ENCODE measurements at places on chromosomes 6 and 20.

DNA sequence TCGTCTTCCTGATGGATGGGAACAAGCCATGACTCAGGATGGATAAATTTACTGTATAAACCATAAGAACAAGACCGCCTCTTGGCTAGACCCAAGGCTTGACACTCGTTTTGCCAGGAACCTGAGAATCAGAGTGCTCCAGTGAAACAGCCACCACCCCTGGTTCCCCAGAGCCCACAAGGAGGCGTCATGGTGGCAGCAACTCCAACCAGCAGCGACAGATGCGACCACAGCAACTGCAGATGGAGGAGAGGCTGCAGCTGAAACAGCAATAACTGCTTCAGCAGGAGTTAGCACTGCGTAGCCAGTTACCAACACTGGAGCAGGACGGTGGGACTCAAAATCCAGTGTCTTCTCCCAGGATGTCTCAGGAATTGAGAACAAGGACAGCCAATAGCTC lies 100.9 kb upstream of the SAMD5 start:
- no peak for DNase-seq

- DNase-seq, result peak; percentile 62
Observed at GRCh38 chr20:47360297-47361056, 4.0 kb upstream of the ZMYND8 start.

- DNase-seq, result no peak
Observed at GRCh38 chr6:143553337-143553736, 41.8 kb upstream of the FUCA2 start.

- DNase-seq, result no peak
Observed at GRCh38 chr6:1027795-1028569, 283.9 kb upstream of the FOXQ1 start.

DNA sequence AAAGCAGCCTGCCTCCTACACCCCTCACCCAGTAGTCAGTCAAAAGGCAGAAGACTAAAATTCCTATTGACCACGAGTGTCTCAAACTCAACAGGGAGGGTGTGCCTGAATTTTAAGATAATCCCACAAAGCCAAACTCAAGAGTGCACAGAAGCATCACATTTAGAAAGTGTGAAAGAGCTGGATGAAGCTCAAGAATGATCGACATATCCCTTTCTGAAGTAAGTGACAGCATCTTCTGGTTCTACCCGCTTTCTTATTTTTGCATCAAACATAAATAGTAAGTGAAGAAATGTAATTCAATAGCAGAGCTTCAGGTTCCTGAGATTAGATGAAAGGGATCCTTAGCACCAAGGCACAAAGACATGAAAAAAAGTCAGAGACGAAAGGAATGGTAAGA lies 64.5 kb upstream of the BACH2 start:
- DNase-seq, result no peak

- no peak for DNase-seq
Observed at GRCh38 chr6:26604797-26605196, 8.0 kb downstream of the ABT1 start.

GRCh38 chr6:116419069-116419786 lies 41.9 kb upstream of the CALHM6 start:
- DNase-seq, result no peak

DNA sequence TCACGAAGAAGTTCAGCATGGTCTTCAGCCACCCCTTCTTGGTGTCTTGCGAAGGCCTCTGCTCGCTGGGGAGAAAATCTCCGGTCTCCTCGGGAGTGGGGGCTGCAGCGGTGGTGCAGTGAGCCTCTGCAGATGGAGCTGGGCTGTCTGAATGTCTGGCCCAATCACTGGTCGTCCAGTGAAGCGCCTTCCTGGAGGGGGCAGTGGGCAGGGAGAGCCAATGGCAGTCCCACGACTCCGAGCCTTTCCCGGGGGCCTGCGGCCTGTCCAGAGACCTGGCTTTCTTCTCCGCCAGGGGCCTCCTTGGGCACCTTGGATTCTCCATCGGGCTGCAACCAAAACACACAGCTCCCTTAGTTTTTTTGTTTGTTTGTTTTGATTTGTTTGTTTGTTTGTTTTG lies 6.3 kb downstream of the BNIP5 start:
- DNase-seq, result no peak

DNA sequence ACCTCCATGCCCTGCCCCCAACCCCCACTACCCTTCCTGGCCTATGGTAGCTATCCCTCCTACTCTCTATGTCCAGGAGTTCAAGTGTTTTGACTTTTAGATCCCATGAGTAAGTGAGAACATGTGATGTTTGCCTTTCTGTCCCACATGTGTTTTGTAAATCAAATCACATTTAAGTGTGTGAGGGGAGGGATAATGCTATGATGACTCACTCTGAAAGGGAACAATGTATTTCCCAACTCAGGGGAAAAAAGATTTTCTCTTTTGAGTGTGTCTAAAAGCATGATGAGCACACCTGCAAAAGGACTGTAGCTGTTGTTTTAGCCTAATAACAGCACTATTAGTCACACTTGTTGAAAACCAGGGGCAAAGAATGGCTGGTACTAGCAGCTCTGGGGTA lies 193.7 kb downstream of the GJA10 start:
- DNase-seq, result no peak

DNA sequence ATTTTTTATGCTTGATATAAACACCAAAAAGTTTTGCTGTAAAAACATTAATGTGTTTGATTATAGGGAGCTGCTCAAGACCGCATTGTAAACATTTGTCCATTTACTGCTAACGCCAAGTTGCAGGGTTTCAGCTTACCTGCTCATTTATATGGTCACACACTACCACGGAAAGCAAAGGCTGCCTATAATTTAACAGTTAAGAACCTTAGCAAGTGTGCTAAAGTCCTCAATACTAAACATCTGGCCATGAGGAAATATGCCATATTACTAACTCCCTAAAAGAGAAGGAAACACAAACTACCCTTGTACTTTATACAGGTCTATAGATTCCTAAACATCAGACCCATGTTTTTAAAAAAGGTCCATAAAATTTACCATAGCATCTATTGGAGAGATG lies 129.5 kb downstream of the ASCC3 start:
- no peak for DNase-seq

- DNase-seq, result no peak
Observed at GRCh38 chr6:127352524-127352923, 9.1 kb upstream of the ECHDC1 start.

DNA sequence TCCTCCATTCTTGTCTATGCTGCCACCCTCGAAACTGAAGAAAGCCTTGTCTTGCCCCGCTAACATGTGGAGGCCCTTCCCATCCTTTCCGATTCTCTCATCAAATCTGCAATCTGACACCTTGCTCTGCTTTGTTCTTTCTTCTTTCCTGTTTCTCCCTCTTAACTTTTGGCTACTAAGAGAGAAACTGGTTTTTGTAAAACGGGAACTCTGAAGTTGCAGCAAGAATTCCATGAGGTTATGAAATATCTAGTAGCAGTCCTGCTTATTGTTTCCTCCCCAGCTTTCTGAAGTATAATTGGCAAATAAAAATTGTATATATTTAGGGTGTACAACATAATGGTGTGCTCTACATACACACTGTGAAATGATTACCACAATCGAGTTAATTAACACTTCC lies 80.2 kb downstream of the MAP7 start:
- no peak for DNase-seq

GRCh38 chr6:6872459-6873344 lies 235.1 kb upstream of the RREB1 start:
- DNase-seq, result no peak

Measured in AG09319 (cell line).